ENCODE measurements at places on chromosomes 6 and 20.
A peak's percentile ranks its signal among the peaks of the same experiment; 100 is the strongest.

GRCh38 chr6:10412461-10413261 is 2.2 kb downstream of the TFAP2A start:
- DNase-seq = no peak

DNA sequence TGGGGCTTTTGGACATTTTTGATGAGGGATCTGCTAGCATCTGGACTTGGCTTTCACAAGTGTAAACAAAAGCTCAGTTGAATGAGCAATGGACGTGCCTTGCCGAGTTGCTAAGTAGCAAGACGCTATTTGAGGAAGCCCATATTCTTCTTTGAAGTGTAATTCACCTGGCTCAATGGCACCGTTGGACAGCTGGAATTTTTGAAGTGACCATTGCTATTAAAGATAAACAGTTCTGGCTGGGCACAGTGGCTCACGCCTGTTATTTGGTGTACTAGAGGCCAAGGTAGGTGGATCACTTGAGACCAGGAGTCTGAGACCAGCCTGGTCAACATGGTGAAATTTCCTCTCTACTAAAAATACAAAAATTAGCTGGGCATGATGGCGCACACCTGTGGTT is 88.8 kb upstream of the SOX4 start:
- DNase-seq = no peak

DNA sequence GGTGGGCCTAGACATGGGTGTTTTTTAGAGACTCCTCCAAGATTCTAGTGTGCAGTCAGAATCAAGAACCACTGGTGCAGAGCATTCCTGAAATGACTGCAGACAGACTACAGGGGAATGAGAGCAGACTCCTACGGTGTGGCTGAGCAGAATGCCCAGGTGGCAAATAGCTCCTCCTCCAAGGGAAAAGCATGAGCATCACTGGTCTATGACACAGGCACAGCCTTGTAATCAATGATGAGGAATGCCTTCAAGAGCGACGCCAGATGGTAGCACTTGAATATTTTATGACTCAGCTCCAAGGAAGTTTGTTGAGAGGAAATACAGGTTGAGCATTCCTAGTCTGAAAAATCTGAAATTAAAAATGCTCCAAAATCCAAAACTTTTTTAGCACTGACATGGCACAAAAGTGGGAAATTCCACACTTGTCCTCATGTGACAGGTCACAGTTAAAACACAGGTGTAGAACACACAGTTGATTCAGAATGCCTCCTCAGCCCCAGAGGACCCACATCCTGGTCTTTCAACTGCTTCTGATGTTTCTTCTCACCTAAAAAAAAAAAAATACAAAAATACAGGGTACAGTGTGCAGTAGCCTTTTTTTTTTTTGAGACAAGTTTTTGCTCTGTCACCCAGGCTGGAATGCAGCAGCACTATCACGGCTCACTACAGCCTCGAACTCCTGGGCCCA is 10.6 kb upstream of the FAM8A1 start:
- DNase-seq = peak; percentile 77

DNA sequence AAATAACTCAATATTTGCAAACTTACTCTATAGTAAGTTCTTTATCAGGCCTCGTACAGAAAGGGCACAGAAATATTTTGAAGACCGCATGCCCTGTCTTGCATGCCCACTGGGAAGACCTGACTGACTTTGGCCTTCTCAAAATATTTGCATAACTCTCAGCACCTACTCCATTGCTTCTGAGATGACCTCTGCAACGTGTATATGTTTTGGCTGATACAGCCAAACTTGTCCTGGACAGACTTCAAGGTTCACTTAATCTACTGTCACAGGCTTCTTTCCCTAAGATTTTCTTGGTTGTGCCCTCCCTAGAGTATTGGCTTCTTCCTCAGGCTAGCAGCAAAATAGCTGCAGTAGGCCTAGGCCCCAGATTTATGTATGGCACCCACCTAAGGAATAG is 21.5 kb upstream of the SERINC3 start:
- no peak for DNase-seq

DNA sequence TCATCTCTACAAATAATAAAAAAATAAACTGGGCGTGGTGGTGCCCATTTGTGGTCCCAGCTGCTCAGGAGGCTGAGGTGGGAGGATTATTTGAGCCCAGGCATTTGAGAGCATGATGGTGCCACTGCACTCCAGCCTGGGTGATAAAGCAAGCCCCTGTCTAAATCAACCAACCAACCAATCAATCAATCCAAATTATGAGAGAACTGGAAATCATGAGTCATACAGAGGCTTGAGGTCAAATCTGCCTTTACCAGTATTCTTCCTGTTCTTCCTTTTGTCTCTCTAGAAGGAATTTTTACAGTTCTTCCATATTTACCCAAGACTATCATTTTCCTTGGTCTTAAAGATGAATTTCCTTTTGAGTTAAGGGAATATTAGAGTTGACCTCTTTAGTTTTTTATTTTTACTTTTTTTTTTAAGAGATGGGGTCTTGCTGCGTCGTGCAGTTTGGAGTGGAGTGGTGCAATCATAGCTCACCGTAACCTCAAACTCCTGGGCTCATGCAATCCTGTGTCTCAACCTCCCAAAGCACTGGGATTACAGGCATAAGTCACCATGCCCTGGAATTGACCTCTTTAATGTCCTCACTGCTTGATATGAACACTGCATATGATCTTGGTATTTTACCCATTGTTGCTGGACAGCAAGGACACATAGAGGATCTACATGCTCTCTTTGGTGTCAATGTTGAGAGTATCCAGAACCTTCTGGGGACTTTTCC is 44.1 kb upstream of the TXNDC5 start:
- DNase-seq = no peak

Measured in H54 (cell line).